ENCODE measurements at places on chromosomes 7 and 10.

- DNase-seq: no peak
Observed at GRCh38 chr7:92608380-92609322, 18.5 kb upstream of the FAM133B start.

GRCh38 chr10:122299423-122300075 is 28.5 kb downstream of the BTBD16 start:
- DNase-seq: no peak

GRCh38 chr7:28408960-28409715 is 3.2 kb upstream of the CREB5 start:
- DNase-seq: peak; percentile 64

DNA sequence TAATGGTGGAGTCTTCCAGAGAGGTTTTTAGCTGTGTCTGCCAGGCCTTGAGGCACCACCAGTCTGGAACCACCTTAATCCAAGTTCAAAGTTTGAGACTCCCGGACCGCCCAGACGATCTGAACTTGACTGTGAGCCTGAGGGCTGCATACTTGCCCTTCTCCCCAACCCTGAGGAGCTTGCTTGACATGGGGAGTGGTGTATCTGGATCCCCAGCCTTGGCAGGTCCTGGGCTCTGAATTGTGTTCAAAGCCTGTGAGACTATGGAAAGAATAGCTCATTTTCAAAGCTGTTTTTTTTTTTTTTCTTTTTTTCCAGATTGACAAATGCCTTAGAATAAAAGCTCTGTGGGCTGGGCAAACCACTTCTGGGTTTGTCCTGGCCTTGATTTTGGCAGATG is 22.3 kb upstream of the CAMK1D start:
- no peak for DNase-seq

- DNase-seq: no peak
Observed at GRCh38 chr7:26653430-26654399, 210.7 kb downstream of the SKAP2 start.

- DNase-seq: no peak
Observed at GRCh38 chr7:104240401-104240800, 32.6 kb upstream of the ORC5 start.

DNA sequence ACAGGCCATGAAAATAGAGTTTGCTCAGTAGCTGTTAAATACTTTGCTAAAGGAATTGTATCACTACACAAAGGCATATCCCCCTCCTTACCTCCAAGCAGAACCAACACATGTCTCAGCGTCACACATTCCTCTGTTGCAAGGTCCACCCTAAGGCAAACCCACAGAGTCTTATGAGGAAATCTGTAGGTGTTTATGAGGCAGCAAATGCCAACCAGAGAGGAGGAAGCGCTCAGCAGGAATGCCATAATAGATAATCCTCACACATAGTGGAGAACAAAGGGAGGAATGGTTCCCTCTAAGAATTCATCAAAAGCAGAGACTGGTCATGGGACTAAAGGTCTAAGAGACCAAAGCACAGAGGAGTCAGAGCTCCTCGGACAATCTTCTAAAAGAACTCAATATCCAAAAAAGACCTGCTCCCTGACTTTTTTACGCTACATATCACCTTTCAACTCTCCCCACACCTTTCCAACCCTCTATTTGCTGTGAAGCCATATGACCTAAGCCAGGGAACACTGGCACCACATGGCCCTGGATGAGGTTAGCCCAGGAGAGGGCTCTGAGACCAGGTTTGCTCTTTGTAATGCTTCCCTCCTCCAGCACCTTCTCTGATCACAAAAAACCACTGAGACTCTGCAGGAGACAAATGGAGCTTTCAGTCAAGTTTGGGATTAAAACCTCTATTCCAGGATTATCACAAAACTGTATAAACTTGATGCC is 7.3 kb downstream of the SLC25A13 start:
- no peak for DNase-seq

GRCh38 chr10:112333452-112333851 is 40.5 kb upstream of the ACSL5 start:
- DNase-seq: no peak

GRCh38 chr10:132507409-132507955 is 30.1 kb upstream of the INPP5A start:
- no peak for DNase-seq

DNA sequence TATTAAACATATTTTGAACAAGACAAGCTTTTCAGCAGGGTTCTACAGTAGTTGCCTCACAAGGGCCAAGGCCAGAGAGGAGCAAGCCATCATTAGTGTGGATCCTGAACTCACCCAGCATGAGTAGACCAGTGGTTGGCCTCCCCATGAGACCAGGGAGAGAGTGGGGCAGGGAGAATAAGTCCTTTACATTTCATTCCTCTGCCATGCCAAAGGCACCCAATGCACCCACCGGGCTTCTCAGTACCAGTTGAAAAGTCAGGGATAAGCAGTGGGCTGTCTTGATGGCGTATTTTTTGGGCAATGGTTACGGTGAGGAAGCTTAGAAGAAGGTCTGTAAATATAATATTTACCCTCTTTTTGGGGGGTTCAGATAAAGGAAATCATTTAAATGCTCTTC is 16.6 kb downstream of the CRTAC1 start:
- no peak for DNase-seq

DNA sequence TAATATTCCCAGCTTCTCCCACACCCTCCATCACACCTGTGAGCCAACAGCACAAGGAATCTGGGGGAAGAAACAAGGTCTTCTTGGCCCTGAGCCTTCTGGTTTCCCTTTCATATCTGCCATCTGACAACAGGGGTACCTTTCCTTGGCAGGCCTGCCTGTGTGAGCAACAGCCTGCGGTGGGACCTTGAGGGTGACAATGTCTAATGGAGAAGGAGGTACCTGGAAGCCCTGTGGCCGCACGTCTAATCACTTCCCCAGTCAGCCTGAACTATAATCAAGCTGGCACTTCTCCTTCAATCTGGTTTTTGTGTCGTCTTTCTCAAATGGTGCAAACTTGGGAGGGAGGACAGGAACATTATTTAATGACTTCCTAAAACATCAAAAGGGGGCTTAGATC is 41.2 kb downstream of the NRCAM start:
- no peak for DNase-seq

- DNase-seq: no peak
Observed at GRCh38 chr7:21020667-21021066, 234.0 kb upstream of the SP8 start.

GRCh38 chr7:105857009-105857952 is 19.1 kb downstream of the ATXN7L1 start:
- DNase-seq: no peak

- no peak for DNase-seq
Observed at GRCh38 chr7:85471307-85471706, 284.5 kb upstream of the SEMA3D start.

- no peak for DNase-seq
Observed at GRCh38 chr7:54664235-54665228, 94.5 kb downstream of the SEC61G start.

DNA sequence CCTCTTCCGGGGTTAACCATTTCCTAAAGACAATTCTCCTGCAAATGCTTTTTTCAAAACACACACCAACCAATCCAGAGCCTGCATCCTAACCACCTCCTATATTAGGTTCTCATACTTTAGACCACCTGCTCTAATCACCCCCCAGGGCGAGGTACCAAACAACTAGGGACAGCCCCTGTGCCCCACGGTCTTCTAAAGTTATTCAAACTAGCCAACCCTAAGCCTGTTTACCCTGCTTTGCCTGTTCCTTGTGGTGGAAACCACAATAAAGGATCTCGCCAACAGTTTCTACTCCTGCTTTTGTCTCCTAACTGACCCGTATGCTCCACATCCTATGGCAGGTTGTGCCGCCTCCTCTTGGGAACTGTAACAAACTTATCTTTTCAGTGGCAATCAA is 21.1 kb downstream of the SP4 start:
- no peak for DNase-seq

DNA sequence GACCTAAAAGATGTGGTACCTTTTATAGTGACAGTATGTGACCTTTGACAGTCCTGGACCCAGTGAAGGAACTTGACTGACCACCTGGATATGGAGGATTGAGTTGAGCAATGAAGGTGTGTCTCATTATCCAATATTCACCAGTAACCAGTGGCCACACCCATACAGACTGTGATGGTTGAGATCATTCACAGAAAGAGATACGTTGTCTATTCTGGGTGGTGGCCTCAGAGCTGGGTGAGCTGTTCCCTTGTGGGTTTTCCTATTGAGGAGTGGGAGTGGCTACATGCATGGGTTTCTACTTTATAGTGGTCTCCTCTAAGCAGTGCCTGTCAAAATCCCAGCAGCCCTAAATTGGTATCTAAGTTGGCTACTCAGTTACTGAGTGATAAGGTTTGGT is 507.4 kb downstream of the SORCS3 start:
- DNase-seq: no peak

DNA sequence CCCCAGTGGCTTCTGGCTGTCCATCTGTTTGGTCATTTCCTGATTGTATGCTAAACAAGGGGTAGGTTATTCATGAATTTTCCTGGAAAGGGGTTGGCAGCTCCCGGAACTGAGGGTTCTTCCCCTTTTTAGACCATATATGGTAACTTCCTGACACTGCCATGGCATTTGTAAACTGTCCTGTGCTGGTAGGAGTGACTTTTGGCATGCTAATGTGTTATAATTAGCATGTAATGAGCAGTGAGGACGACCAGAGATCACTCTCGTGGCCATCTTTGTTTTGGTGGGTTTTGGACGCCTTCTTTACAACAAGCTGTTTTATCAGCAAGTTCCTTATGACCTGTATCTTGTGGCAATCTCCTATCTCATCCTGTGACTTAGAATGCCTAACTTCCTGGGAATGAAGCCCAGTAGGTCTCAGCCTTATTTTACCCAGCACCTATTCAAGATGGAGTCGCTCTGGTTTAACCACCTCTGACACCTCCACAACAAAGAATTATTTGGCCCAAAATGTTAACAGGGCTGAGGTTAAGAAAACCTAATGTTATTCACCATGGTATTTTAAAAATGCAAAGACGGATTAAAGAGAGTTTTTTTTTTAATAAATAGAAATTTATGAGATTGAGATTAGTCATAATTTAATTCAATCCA is 2.4 kb upstream of the PTN start:
- DNase-seq: no peak

GRCh38 chr7:17444673-17445072 is 146.2 kb downstream of the AHR start:
- DNase-seq: no peak

- DNase-seq: no peak
Observed at GRCh38 chr10:519716-520401, 169.6 kb downstream of the DIP2C start.

- DNase-seq: no peak
Observed at GRCh38 chr10:62326176-62326575, 48.0 kb upstream of the ZNF365 start.

DNA sequence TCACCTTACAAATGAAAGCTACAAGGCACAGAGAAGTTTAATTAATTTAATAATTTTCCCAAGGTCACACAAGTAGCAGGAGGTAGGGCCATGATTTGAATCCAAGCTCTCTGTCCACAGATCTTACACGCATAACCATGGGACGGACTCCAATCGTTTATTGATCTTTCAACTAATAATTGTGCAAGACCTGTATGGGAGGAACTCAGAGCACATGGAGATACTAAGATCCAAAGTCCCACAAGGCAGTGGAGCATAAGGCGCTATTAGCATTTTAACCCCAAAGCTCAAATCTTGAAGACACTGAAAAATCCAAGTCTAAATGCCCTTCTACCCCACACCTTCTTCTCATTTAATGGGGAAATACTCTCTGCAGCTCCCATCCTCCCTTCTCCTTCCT is 143.5 kb downstream of the FGFR2 start:
- no peak for DNase-seq

- no peak for DNase-seq
Observed at GRCh38 chr10:60944910-60945297, 919 bp upstream of the RHOBTB1 start.

GRCh38 chr7:47034180-47034579 is 547.7 kb downstream of the TNS3 start:
- DNase-seq: no peak

DNA sequence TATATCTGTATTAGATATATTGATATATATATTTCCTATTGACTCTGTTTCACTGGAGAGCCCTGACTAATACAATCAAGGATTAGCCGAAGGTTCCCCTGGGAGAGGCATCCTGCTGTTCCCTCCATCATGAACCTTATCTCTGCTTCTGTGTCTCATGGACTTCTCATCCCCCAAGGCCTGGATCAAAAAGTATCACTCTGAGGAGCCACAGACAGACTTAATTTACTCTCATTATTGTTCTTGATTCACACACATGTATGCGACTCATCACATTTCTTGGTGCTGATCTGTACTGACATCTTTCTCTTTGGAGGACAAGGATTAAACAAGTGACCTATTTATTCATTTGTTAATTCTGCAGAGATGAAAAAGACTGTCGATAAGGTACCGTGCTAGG is 550.2 kb downstream of the KCNMA1 start:
- no peak for DNase-seq

DNA sequence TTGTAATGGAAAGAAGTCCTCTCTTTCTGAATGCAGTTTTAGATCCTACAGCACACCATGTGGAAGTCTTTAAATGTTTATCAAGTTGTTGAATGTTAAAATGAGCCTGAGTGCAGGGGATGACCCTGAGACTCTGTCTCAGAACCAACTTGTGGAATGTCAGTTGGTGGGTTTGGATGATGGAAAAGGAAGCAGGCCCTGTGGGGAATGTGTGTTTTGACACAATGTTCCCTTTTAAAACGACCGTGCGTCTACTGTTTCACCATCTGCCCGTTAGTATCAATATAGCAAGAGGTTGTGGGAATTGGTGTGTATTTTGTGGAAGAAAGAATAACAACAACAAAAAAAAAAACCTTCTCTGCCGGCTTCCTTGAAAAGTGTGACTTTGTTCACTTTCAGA is 8.3 kb downstream of the DYNC1I1 start:
- DNase-seq: no peak

DNA sequence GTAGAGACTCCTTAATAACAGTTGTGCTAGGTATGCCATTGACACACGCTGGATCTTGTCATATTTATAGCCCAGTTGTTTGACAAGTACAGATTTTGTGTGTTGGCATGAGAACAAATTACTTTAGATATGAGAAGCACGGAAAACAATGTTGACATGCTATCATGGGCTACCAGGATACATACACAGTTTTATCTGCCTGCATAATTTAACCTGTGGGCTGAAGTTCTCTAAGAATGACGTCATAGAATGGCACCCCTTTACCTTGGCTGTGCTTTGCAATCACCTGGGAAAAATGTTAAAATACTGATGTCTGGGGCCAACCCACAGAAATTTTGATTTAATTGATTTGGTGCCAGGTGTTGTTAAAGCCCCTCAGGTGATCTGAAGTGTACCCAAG is 2.8 kb downstream of the PLA2G12B start:
- DNase-seq: no peak

GRCh38 chr10:78806681-78807221 is 262.0 kb upstream of the ZMIZ1 start:
- no peak for DNase-seq

DNA sequence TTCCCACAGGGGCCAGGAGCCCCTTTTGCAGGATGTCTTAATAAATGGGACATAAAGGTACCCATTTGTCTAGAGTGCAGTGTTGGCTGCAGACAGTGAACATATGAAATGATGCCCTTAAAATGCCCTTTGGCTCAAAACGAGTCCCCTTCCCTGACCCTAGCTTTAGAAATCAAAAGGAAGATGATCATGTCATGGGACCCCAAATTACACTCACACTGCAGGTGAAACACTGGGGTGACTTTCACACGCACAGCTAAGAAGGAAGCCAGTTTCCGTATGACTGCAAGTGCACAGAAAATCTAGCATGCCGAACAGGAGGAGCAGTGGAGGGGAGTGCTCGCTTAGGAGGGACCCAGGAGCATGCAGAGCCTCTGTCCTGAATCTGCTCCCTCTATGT is 154.5 kb upstream of the KLF14 start:
- no peak for DNase-seq

Data from erythroblast (primary cell).